ENCODE measurements at places on chromosomes 1 and 21.
A peak's percentile ranks its signal among the peaks of the same experiment; 100 is the strongest.

GRCh38 chr1:36323636-36324352 is at the start of gene EVA1B:
Gene EVA1B (minus strand): TSS chr1:36323645. CDS start chr1:36323037, 608 bp downstream.
- DNase-seq = peak; percentile 29

DNA sequence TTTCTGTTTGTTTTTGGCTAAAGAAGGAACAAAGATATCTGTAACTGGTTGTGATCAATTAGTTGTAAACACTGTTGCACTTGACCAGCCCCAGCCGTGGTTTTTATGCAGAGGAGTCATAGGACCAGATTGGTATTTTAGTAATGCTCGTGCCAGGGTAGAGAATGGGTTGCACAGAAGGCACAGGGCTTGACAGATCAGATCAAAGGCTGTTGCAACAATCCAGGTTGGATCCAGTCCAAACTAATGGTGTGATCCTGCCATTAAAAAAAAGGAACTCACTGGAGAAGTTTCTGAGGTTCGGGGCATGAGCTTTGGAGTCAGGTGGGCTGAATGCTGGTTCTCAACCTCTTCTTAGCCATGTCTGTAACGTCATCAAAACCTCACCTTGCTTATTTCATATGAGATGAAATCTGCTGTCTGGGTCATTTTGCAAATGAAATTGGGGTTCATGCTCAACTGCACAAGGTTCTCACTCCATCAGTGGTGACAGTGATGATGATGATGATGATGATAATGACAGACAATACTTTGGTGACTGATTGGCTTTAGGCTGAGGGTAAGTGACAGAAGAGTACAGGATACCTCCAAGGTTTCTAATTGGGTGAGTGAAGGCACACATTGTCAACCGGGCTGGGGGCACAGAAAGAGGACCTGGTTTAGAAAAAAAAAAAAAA is 43.1 kb downstream of the ZNF281 start:
- DNase-seq = no peak

GRCh38 chr1:112935461-112936111 is 20.4 kb downstream of the SLC16A1 start:
- DNase-seq = peak; percentile 44

- no peak for DNase-seq
These were observed 29.6 kb downstream of the CHIA start for GRCh38 chr1:111320066-111320879.

DNA sequence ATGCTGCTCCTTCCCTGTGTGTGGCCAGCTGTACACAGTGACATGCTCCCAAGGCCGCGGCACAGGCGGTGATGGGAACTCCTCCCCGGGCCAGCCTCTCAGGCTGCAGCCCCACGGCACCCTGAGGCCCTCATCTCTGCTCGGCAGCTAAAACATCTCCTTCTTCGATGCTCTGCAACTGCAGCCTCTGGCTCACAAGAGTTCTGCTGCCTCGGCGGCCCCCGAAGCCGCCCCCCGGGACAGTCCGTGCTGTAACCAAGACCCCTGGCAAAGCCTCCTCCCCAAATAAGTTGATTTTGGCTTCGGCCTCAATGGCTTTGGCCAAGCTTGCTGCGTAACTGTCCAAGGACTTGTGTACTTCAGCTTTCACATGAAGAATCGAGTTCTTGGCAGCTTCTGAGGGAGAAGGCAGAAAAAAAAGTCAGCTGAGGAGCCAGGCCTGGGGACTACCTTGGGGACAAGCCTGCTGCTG is 51.3 kb downstream of the GPR161 start:
- DNase-seq = no peak

GRCh38 chr1:185530215-185530614 is 204.0 kb upstream of the HMCN1 start:
- no peak for DNase-seq

DNA sequence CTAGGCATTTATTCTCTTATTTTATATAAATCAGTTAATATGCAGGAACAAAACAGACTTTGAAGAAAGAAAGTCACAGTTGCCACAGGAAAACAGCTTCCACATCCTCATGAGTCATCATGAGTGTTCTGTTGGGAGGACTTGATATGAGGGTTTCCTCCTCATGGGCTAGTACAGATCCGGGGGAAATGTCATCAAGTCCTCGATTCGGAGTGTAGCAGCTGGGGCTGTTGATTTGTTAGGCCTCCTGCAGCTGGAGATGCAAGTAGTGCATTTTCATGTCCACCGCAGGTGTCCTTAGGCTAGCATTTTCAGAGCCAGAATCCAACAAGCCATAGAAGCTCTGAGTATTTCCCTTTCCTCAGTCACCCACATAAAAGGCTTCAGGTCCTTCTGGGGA is 36.7 kb downstream of the ADAM30 start:
- peak; percentile 8 for DNase-seq

- no peak for DNase-seq
These were observed 93.2 kb upstream of the HNRNPU start for GRCh38 chr1:244957525-244957924.

GRCh38 chr1:47436979-47437446 is 831 bp upstream of the FOXD2 start:
- DNase-seq = peak; percentile 22

- no peak for DNase-seq
These were observed 27.3 kb upstream of the RLF start for GRCh38 chr1:40133839-40134238.

DNA sequence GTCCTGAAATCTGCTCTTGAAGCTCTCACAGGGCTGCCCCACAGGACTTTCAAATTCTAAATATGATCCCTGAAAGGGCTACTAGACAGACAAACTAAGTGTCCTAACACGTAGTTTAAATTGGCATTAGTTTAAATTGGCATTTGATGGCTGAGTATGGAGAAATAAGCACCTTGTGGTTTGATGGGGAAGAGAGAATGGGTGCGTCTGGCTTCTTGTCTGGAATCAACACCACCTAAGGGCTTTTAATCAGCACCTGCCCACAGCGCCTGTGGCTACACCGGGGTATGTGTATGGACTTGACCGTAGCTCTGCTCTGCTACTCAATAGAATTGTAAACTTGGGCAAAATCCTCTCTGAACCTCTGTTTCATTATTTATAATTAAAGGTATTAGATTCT is 5.7 kb upstream of the LAMB3 start:
- no peak for DNase-seq

GRCh38 chr1:184582411-184582810 is 172.2 kb downstream of the EDEM3 start:
- DNase-seq = no peak

DNA sequence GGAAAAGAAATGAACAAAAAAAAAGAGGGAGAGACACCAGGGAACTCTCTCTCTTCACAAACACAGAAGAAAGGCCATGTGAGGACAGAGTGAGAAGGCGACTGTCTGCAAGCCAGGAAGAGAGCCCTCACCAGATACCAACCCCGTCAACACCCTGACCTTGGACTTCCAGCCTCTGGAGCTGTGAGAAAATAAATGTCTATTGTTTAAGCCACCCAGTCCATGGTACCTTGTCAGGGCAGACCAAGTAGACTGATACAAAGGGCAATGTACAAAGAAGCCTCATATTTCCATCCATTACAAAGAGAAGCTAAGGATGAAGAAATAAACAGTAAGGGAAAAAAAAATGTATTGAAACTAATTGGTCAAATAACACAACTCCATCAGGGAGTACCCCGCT is 146.6 kb downstream of the ZNF281 start:
- no peak for DNase-seq

DNA sequence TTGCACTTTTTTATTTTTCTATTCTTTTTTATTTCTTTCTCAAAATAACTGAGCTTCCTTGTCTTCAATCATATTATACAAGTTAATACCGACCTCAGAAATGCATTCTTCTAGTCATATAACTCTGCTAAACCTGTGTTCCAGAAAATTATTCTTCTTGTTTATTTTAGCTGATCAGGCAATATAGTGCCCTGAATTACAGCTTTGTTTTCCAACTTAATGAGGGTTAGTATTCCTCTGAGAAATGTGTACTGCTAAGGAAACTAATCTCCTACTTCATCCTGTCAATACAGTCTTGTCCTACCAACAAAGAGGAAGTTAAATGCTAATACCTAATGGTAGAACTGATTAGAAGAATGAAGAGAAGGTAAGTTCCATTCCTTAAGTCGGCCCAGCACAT is 13.0 kb downstream of the BRINP3 start:
- DNase-seq = no peak

DNA sequence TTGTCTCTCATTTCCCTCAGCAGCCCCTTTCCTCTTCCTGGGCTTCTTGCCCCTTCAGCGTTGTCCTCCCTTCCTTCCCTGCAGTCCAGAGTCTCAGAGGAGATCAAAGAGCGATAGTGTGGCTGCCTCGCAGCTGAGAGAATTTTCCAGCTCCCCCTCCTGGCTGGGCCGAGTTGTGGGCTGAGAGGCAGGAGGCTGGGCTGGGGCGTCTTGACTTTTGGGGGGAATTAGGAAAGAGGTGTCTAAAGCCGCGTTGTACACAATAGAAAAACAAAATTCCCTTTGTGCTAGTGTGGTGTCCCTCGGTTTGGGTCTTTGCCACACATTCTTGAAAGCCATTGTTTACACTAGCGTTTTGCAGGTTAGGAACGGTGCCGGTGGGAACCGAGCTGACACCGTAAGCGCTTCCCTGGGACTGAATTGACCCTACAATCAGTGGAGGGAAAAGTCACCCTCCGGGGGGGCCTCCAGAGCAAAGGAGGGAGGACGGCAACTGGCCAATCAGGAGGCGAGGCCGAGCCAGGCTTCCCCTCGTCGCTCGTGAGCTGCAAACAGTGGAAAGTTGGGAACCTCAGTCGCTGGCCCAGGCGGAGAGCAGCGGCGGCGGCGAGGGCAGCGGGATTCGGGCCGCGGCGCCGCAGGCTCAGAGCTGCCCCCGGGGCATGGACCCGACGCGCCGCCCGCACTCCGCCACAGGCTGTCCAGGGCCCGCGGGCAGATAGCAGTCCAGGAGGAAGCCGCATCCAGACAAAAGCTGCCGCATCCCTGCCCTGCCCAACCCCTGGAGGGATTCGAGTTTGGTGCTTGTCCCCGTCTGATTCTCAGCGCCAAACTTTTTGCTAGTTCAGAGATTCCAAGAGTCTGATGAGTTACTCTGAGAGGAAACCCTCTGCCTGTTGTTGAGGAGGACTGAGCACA is at the start of gene HMCN1:
Gene HMCN1 (plus strand): TSS at position 574 of the 918 bp plus-strand sequence. CDS start 389 bp downstream, outside the sequence.
- peak; percentile 51 for DNase-seq

DNA sequence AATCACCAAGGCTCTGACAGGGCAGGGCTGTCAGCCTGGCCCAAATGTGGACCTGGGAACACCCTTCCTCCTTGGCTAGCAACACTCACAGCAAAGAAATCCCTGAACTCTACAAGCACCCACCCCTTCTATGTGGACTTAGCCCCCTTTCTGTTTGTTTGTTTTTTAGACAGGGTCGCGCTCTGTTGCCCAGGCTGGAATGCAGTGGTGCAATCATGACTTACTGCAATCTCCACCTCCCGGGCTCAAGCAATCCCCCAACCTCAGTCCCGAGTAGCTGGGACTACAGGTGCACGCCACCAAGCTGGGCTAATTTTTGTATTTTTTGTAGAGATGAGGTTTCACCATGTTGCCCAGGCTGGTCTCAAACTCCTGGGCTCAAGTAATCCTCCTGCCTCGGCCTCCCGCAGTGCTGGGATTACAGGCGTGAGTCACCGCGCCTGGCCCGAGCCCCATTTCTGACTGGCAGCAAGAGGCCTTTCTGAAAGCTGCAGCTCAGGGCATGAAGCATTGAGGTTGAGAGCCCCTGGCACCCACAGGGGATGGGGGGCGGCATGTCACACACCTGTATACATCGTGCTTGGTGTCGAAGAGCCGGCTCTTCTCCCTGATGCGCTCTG is 16.2 kb downstream of the RIPK4 start:
- no peak for DNase-seq

GRCh38 chr1:116920211-116920610 is 10.5 kb downstream of the PTGFRN start:
- DNase-seq = no peak

DNA sequence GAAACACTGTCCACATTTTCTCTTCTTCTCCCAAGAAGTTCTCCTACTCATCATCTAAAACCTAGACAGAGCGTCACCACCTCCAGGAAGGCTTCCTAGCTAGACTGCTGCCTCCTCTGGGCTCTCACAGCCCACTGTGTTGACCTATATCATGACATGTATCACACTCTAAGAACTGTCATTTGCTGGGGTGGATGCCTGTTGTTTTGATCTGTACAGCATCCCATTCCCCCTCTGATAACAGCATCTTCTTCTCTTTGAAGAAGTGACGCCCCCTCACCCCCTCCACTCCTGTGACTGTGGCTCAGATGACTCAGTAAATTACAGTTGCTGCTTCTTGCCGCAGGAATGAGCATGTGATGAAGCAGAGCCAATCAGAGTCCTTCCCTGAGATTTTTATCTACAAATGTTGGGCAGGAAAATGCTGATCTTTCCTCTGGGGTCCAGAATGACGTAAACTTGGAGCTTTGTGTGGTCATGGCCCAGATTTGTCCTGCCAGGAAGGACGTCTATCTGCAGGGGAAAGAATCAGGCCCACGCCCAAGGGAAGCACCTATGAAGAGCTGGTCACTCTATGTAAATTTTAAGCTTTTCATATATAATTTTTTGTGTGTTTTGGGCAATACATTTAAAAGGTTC is 28.0 kb upstream of the FOXO6 start:
- DNase-seq = peak; percentile 60

DNA sequence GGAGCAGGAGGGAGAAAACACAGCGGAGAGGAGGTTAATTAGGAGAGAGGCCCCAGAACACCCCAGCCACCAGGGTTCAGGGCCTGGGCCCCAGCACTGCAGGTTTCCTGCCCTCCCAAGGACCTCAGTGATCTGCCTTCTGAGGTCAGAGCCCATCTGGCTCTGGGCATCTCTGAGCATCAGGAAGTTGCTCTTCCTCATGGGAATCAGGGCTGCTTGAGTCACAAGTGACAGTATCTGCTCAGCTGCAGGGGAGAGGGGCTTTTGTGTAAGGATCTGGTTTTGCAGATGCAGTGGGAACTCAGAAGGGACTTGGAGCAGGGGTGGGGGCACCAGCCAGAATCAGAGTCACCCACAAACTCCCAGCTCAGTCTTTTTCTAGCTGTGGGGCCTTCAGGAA is 472.1 kb downstream of the PTPRU start:
- DNase-seq = no peak
